ENCODE measurements at places on chromosomes 13 and 19. TPM values are rescaled to one million over a fixed set of nuclear protein-coding genes. Genes with fewer than 3 reads are reported as not detected.
A peak's percentile ranks its signal among the peaks of the same experiment; 100 is the strongest.

- H3K4me1 ChIP-seq = no peaks in the 10 kb centered on the region
- H3K4me3 ChIP-seq = peak overlapping the region; percentile 73
- no peaks in the 10 kb centered on the region for H3K27me3 ChIP-seq
- no peaks in the 10 kb centered on the region for H3K36me3 ChIP-seq
These were observed 41.8 kb upstream of the ZNF429 start for GRCh38 chr19:21463449-21464105.

CPB2 gene
- total RNA-seq = not detected

KIR2DL4 gene
- not detected for total RNA-seq

PLIN5 gene
- 8.5 TPM for total RNA-seq

PGLYRP2 gene
- total RNA-seq = 43.7 TPM

- H3K4me1 ChIP-seq = no peaks in the 10 kb centered on the region
- DNase-seq = no peak
- H3K27me3 ChIP-seq = no peaks in the 10 kb centered on the region
- no peaks in the 10 kb centered on the region for H3K36me3 ChIP-seq
- no peak overlapping the region for H3K27ac ChIP-seq
These were observed 64.0 kb upstream of the ZNF681 start for GRCh38 chr19:23822735-23823134.

GRCh38 chr13:113602291-113602988 lies 17.9 kb downstream of the TFDP1 start:
- H3K36me3 ChIP-seq = no peaks in the 10 kb centered on the region
- H3K27ac ChIP-seq = no peak overlapping the region
- DNase-seq = no peak
- H3K4me1 ChIP-seq = peaks cover 15% of the 10 kb centered on the region
- H3K4me3 ChIP-seq = no peak overlapping the region

NPAS1 gene
- 2.5 TPM for total RNA-seq

GRCh38 chr13:110062077-110062776 lies 244.7 kb downstream of the COL4A1 start:
- no peaks in the 10 kb centered on the region for H3K27me3 ChIP-seq
- no peaks in the 10 kb centered on the region for H3K36me3 ChIP-seq
- no peaks in the 10 kb centered on the region for H3K4me1 ChIP-seq
- no peak overlapping the region for H3K4me3 ChIP-seq

CGB2 gene
- total RNA-seq = 0.99 TPM

DNA sequence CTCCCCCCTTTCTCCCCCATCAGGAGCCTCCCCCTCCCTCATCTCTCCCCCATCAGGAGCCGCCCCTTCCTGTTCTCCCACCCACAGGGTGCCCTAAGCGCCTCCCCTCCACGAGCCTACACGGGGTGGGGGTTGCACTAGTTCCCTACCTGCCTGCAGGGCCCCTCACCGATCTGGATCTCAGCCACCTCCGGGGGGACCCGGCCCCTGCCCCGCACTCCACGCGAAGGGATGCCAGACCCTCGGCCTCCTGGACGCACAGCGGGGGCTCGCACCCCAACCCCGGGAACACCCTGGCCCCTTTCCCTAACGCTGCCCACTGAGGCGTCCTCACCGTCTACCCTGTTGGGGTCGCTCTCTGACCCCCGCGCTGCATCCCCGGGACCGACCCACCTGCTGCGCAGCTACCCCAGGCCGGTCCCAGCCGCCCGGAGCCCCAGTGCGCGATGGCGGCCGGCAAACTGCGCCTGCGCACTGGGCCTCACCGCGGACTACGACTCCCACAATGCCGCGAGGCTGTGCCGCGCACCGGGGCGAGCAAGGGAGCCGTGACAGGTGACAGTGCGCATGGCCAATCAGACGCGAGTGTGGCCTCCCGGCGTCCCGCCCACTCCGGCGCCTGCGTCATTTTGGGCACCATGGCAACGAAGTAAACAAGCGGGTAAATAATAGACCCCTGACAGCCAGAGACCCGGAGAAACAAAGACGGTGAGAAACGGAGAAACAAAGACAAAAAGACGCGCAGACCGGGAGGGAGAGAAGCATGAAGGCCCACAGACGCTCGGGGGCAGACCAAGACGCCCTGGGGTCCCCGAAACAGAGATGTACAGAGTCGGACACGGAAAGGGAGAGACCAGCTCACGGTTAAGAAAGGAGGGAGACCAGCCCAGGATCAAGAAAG lies at the start of gene ZSCAN18:
TSS of gene ZSCAN18 (minus strand) at position 451 of the 901 bp plus-strand sequence. CDS start 7,964 bp downstream, outside the sequence.
- H3K4me1 ChIP-seq = peaks cover 13% of the 10 kb centered on the region
- H3K27ac ChIP-seq = peak within 1 kb of the TSS; percentile 81
- no peaks in the 10 kb centered on the region for H3K36me3 ChIP-seq
- no peaks in the 10 kb centered on the region for H3K27me3 ChIP-seq
- DNase-seq = peak; percentile 98

TINCR gene
- total RNA-seq = 5.6 TPM

IGLON5 gene
- 13.3 TPM for total RNA-seq

PABPC3 gene
- total RNA-seq = 31.7 TPM

DNA sequence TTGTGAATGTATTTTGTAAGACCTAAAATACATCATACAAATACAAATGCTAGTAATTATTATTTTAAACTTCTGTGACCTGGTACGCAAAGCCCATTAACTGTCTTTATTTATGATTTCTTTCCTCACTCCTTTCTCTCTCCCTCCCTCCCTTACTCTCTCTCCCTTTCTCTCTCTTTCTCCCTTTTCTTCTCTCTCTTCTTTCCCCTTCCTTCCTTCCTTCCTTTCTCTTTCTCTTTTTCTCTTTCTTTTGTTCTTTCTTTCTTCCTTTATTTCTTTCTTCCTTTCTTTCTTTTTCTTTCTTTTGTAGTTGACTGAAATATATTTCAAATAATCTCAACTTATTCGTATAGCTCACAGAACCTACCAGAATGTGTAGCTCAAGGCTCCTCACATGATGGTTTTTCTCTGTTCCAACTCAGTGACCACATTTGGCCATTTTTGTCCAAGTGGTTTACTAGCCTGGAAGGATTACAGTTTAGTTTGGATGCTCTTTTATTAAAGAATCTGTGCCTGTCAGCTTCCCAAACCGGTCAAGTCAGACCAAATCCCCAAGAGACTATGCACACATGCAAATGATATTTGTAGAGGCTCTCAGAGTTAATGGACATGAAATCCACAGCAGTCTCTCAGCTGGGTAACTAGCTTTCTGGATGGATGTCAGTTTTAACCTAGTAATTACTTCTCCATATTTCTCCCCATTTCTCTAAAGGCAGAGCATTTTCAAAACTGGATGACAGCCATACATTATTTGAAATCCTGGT lies 71.7 kb downstream of the POSTN start:
- H3K36me3 ChIP-seq = no peaks in the 10 kb centered on the region
- no peak overlapping the region for H3K4me3 ChIP-seq
- DNase-seq = no peak
- no peaks in the 10 kb centered on the region for H3K4me1 ChIP-seq
- no peak overlapping the region for H3K27ac ChIP-seq
- no peaks in the 10 kb centered on the region for H3K27me3 ChIP-seq

GRCh38 chr13:46348961-46349360 lies 38.1 kb downstream of the RUBCNL start:
- peaks cover 4% of the 10 kb centered on the region for H3K4me1 ChIP-seq
- H3K27ac ChIP-seq = no peak overlapping the region
- H3K36me3 ChIP-seq = no peaks in the 10 kb centered on the region

DNA sequence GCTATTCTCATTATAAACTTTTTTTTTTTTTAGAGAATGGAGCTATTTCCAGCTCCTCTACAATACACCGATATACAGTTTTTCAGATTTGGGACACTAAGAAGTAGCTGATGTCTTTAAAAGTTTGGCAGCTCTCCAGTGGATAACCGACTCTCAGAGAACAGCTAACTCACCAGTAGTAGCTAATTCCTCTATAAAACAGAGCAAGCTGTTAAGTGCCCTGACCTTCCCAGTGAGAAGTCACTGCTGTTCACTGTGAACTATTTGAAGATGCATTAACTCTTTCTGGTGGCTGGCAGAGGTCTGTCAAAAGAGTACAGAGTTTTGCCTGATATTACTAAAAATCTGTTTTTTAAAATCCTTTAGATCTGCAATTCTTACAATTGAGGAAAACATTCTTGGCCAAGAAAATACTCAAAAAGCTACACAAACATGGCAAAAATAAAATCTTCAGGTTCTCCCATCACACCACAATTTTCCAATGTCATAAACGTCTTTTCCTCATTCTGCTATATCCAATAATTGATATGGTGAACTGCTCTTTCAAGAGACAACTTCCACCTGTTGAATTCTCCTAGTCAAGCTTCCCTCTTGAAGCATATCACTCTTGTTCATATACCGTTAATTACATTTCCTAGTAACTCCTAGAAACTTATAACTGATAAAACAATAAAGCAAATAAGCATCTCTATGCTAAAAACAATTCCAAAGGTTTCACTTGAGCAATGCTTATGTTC lies 44.2 kb downstream of the TBC1D4 start:
- no peak for DNase-seq
- no peak overlapping the region for H3K4me3 ChIP-seq
- H3K27ac ChIP-seq = no peak overlapping the region
- peaks cover 4% of the 10 kb centered on the region for H3K4me1 ChIP-seq

CBLC gene
- 6.9 TPM for total RNA-seq

DNA sequence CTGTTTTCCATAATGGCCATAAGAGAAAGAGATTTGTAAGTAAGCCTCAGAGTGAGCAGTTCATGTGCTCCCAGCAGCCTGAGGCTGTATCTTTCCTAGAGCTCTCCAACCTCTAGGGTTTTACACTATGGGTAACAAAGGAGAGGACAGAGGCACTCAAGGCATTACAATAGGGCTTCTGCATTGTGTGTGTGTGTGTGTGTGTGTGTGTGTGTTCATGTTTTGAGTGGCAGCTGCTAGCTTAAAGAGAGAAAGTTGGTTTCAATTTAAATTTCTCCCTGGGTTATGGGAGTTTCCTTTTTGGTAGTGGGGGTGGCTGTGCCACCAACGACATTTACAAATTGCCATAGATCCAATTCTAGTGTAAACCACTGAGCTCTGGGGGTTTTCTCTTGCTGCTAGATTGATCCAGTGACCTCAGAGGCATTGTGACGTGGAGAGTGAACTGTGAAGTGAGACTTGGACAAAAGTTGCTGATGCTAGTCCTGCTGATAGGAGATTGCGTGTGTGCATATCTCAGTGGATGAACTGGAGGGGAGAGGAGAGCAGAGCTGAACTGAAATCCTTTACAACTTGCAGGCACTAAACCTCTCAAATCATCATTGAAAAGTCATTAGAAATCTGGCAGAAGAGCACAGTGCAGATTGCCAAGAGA lies 67.2 kb upstream of the OLFM4 start:
- no peak overlapping the region for H3K4me3 ChIP-seq
- H3K4me1 ChIP-seq = no peaks in the 10 kb centered on the region
- no peaks in the 10 kb centered on the region for H3K27me3 ChIP-seq
- DNase-seq = no peak

GRCh38 chr13:42524487-42525034 lies 49.4 kb upstream of the TNFSF11 start:
- no peak overlapping the region for H3K27ac ChIP-seq
- H3K4me1 ChIP-seq = no peaks in the 10 kb centered on the region
- H3K27me3 ChIP-seq = no peaks in the 10 kb centered on the region
- no peak overlapping the region for H3K4me3 ChIP-seq
- DNase-seq = no peak

NLRP4 gene
- total RNA-seq = 17.2 TPM

DNA sequence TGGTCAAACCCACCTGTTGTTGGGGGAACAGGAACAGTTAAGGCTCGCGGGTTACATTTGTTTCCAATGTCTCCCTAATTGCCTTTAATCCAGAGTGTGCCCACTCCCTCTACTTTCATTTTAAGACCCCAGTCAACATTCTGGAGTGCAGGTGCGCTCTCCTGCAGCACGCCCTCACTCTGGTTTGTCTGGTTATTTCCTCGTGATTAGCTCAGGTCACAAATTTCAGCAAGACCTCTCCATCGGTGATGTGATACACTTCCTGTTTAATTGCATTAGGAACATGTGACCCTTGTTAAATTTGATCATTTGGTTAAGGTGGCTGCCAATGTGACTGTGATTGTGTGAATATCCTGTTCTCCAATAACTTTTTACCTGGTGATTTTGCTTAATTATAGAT lies 53.0 kb downstream of the TEX29 start:
- no peak for DNase-seq
- H3K36me3 ChIP-seq = no peaks in the 10 kb centered on the region
- no peak overlapping the region for H3K27ac ChIP-seq
- H3K27me3 ChIP-seq = no peaks in the 10 kb centered on the region
- no peak overlapping the region for H3K4me3 ChIP-seq

- no peaks in the 10 kb centered on the region for H3K27me3 ChIP-seq
- no peaks in the 10 kb centered on the region for H3K36me3 ChIP-seq
- H3K4me1 ChIP-seq = no peaks in the 10 kb centered on the region
- no peak overlapping the region for H3K4me3 ChIP-seq
These were observed 168.3 kb upstream of the SPRY2 start for GRCh38 chr13:80509264-80509663.

DNA sequence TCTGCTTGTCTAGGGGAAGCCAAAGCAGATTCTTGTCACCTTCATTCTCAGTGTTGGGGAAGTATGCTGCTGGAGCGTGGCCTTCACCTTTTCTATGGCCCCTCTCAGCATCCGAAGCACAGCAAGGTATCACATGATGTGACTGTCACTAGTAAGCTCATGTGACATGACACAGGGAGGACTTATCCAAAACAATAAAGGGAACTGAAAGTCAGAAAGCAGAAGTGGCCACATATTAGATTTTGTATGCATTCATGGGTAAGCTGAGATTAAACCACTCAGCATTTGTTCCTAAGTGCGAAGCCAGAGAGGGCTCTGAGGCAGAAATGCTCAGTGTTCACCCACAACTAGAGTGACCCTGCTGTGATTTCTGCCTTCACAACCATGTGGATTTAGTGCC lies 72.8 kb upstream of the PCDH8 start:
- H3K27ac ChIP-seq = no peak overlapping the region
- DNase-seq = no peak
- H3K4me3 ChIP-seq = no peak overlapping the region
- no peaks in the 10 kb centered on the region for H3K36me3 ChIP-seq

CEACAM3 gene
- total RNA-seq = not detected

TBXA2R gene
- 3.2 TPM for total RNA-seq

GRCh38 chr19:20787786-20788185 lies 11.7 kb downstream of the ZNF66 start:
- H3K27ac ChIP-seq = no peak overlapping the region
- no peak for DNase-seq
- no peak overlapping the region for H3K4me3 ChIP-seq
- no peaks in the 10 kb centered on the region for H3K4me1 ChIP-seq

ATCAY gene
- total RNA-seq = 1.7 TPM

- no peaks in the 10 kb centered on the region for H3K4me1 ChIP-seq
- DNase-seq = no peak
- no peaks in the 10 kb centered on the region for H3K36me3 ChIP-seq
- H3K4me3 ChIP-seq = no peak overlapping the region
- no peak overlapping the region for H3K27ac ChIP-seq
- no peaks in the 10 kb centered on the region for H3K27me3 ChIP-seq
These were observed 8.5 kb upstream of the SYT5 start for GRCh38 chr19:55188625-55189024.

DNA sequence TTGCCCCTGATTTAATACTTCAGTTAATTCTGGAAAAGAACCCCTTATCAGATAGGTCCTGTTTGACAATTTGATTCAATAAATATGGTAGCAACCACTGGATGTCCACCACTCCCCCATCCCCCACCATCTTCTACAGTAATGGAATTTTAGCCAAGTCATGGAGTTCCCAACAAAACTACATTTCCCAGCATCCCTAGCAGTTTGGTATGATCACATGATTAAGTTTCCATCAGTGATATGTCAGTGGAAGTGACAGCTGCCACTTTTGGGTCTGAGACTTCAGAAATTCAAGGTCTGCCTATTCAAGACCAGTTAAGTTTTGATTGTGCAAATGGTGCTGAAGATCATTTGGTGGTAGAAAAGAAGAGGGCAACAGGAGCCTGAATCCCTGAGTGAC lies 85.5 kb downstream of the CACNA1A start:
- no peak for DNase-seq
- no peak overlapping the region for H3K27ac ChIP-seq
- H3K27me3 ChIP-seq = no peaks in the 10 kb centered on the region
- H3K4me1 ChIP-seq = no peaks in the 10 kb centered on the region

PRKD2 gene
- 35.4 TPM for total RNA-seq

All from testis (tissue), 5 donors.